T-helper 2 cell treated with Interferon-gamma antibody and Interleukin-4, amounts not matched to agents 5 μg/mL and 100 μg/mL, for 36 hours (primary cell): ENCODE measurements at places on chromosomes 12 and 14.

DNA sequence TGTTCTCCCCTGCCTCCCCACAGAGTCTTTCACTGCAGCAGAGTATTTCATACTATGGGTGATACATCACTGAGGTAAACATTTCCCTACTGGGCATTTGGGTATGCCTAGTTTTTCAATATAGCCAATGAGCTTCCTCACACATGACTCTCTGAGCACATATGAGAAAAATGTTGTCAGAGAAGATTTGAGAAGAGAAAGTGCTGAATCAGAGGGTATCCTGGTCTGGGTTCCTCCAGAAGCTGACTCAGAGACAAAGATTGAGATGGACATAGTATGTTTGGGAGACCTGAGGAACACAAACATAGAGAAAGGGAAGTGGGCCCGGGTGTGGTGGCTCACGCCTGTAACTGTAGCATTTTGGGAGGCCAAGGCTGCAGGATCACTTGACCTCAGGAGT is 12.6 kb downstream of the SLC8B1 start:
- H3K27ac ChIP-seq: no peak overlapping the region
- H3K4me3 ChIP-seq: no peak overlapping the region
- peaks cover 5% of the 10 kb centered on the region for H3K4me1 ChIP-seq
- H3K27me3 ChIP-seq: no peaks in the 10 kb centered on the region
- peaks cover 54% of the 10 kb centered on the region for H3K36me3 ChIP-seq

DNA sequence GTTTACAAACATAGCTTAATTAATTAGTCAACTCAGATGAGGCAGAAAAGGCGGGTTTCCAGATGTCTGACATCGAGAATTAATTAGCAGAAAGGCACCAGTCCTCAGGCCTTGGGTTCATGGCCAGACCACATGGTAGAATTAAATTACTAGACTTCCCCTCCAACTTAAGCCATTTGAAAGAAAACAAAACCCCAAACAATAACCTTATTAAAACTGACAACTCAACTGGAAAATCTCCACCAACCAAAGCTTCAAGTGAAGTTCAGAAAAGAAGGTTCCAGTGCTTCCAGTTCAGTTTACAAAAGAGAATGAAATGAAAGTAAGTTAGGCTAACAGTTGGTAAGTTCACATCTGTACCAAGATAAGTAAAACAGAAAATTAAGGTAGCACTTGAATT is 349.5 kb downstream of the GRIN2B start:
- no peak for DNase-seq
- no peaks in the 10 kb centered on the region for H3K27me3 ChIP-seq
- H3K4me1 ChIP-seq: no peaks in the 10 kb centered on the region
- no peak overlapping the region for H3K27ac ChIP-seq
- H3K4me3 ChIP-seq: no peak overlapping the region

- H3K4me3 ChIP-seq: no peak overlapping the region
- no peak overlapping the region for H3K27ac ChIP-seq
- no peak for DNase-seq
- no peaks in the 10 kb centered on the region for H3K27me3 ChIP-seq
Measured at GRCh38 chr12:78018171-78018910, 187.6 kb downstream of the NAV3 start.

- peaks cover 6% of the 10 kb centered on the region for H3K4me1 ChIP-seq
- H3K27ac ChIP-seq: no peak overlapping the region
- no peak for DNase-seq
Measured at GRCh38 chr12:57611827-57612710, 834 bp downstream of the ARHGEF25 start.

DNA sequence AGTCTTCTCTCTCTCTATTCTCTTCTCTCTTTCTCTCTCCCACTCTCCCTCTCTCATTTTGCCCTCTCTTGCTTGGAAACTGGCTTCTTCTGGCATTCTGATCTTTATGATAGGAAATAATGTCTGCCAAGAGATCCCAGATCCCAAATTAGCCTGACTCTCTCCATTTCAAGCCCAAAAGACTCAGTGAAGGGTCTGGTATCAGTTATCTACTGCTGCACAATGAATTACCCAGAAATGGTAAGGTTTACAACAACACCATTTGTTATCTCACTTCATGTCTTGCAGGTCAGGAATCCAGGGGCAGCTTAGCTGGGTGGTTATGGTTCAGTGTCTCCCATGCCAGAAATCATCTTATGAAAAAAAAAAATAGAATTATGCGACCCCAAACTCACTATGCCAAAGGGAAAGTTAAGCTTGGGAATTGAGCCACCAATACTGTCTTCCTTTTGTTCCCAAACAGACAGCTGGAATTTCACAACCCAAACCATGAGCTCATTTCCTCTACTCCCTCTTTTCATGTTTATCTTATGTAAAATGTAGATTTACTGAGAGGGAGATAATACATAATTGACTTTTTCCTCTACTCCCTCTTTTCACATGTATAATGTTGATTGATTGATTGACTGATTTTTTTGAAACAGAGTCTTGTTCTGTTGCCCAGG is 67.8 kb upstream of the FICD start:
- no peaks in the 10 kb centered on the region for H3K36me3 ChIP-seq
- no peak for DNase-seq
- H3K4me1 ChIP-seq: no peaks in the 10 kb centered on the region
- no peak overlapping the region for H3K27ac ChIP-seq

- H3K36me3 ChIP-seq: no peaks in the 10 kb centered on the region
- no peak for DNase-seq
Measured at GRCh38 chr12:76591476-76591875, 31.9 kb upstream of the OSBPL8 start.

- no peak overlapping the region for H3K4me3 ChIP-seq
- H3K27me3 ChIP-seq: peaks cover 2% of the 10 kb centered on the region
- peak overlapping the region; percentile 57 for H3K27ac ChIP-seq
- no peaks in the 10 kb centered on the region for H3K36me3 ChIP-seq
- peaks cover 20% of the 10 kb centered on the region for H3K4me1 ChIP-seq
- peak; percentile 48 for DNase-seq
Measured at GRCh38 chr14:75303381-75303789, 24.8 kb downstream of the FOS start.

DNA sequence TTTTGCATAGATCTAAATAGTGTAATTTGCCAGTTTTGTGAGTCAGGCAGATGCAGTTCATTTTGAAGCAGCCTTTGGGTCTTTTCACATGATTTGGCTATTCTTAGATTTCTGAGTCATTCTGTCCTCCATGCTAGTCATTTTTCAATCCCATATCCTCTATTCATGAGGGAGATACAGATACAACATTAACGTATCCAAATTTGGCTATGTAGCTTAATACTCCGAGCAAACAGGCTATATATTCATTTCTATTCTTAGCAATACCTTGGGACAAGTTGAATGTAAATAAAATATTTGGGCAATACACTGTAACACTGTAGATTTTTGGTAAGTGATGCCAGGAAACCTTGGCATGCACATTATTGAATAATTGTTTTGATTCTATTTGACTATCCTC is 270.7 kb upstream of the PDE3A start:
- H3K4me1 ChIP-seq: no peaks in the 10 kb centered on the region
- H3K36me3 ChIP-seq: no peaks in the 10 kb centered on the region
- H3K27me3 ChIP-seq: no peaks in the 10 kb centered on the region
- no peak overlapping the region for H3K27ac ChIP-seq
- DNase-seq: no peak

DNA sequence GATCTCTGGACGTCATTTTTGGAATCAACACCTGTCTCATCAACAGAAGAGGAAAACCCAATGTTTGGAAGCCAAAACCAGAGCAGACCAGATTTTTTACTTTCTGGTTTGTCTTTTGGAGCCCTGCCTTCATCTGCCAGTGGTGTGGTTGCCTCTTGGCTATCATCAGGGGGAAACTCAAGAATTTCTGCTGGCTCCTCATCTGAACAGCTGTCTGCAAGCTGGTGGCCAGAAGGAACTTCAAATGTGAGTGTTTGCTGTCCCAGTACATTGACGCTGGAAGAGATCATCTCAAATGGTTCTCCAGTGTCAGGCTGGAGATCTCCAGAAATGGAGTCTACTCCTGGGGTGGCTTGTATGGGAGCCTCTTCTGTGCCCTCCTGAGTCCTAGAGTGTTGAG is 13.8 kb downstream of the PLD4 start:
- no peak for DNase-seq
- peaks cover 2% of the 10 kb centered on the region for H3K4me1 ChIP-seq
- no peak overlapping the region for H3K27ac ChIP-seq
- H3K4me3 ChIP-seq: no peak overlapping the region
- peaks cover 29% of the 10 kb centered on the region for H3K27me3 ChIP-seq
- H3K36me3 ChIP-seq: no peaks in the 10 kb centered on the region

DNA sequence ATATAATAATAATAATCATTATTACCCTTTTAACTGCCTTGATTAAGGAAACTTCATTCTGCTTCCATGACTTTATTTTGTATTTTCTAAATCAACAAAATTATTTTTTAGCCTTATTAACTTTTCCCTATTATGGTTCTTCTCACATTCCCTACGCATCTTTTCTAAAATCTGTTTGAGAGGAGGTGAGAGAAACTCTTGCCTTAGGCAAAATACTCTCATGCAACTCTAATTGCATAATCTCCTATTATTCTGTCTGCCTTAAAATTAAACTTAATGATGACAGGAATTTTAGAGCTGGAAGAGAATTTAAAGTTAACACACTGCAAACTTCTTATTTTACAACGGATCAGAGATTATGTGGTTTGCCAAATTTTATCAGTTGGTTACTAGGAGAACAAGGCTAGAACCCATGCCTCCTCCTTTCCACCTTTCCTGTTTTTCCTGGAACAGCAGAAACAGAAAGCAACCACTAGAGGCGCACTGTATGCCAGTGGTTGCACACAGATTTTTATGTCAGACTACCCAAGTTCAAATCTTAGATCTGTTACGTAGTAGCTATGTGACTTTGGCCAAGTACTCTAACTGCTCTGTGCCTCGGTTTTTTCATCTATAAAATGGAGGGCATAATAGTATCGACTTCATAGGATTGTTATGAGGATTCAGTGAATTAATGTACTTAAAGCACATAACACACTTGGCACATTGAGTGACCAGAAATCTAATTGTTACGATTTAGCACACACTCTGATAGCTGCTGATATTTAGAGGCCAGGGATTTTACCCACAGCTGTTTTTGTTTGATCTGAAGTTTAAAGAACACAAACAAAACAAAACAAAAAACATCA is 4.3 kb upstream of the BRMS1L start:
- peaks cover 7% of the 10 kb centered on the region for H3K4me1 ChIP-seq
- no peaks in the 10 kb centered on the region for H3K36me3 ChIP-seq
- peaks cover 4% of the 10 kb centered on the region for H3K27me3 ChIP-seq
- DNase-seq: no peak
- H3K27ac ChIP-seq: no peak overlapping the region
- no peak overlapping the region for H3K4me3 ChIP-seq
